Myocyte (in vitro differentiated cells): ENCODE measurements at places on chromosomes 5 and 9. TPM values are rescaled to one million over a fixed set of nuclear protein-coding genes. Genes with fewer than 3 reads are reported as not detected.

- no peak for DNase-seq
These were observed 7.8 kb downstream of the NINJ1 start for GRCh38 chr9:93126151-93126781.

Gene BRINP1
- total RNA-seq: 0.47 and 1.4 TPM in 2 replicates

GRCh38 chr5:54634089-54634488, 116.5 kb downstream of the SNX18 start:
- DNase-seq: no peak

DNA sequence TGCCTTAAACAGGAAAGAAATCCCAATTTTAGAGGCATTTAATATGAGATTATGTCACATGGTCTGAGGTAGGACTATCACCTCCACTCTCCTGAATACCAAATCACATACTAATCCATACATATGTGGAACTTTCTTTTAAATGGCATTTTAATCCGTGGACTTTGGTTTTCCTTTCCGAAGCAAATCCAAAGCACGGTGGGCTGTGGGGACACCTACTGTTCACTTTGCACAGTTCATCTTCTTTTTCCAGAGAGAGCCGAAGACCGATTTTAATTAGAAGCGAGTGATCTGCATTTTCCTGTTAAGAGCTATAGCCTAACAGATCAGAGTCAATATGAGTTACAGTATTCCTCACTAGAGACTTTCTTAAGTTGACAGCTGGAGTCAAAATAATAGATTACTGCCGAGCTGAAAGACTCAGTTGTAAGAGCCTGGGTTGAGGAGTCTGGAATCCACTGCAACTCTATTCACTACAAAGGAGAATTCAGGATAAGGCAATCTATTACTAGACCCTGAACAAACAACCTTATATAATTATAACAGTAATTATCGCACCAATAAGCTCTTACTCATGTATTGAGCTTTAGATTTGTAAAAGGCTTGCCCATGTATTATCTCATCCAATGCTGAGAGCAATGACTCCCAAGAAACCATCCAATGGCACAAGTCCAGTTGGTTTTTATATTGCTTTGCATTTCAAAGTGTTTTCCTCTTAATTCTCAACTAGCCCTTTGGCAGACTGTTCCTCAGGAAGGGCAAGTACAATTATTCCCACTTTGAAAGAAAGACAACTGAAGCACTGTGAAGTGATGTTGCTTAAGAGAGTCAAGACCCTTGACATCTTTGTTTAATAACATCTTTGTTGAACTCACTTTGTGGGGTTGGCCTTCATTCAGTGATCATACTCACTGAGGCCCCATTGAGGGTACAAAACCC, 144.7 kb downstream of the TRPM6 start:
- peak; percentile 35 for DNase-seq

- DNase-seq: peak; percentile 77
These were observed 216.3 kb downstream of the GADD45G start for GRCh38 chr9:89821081-89821480.

DNA sequence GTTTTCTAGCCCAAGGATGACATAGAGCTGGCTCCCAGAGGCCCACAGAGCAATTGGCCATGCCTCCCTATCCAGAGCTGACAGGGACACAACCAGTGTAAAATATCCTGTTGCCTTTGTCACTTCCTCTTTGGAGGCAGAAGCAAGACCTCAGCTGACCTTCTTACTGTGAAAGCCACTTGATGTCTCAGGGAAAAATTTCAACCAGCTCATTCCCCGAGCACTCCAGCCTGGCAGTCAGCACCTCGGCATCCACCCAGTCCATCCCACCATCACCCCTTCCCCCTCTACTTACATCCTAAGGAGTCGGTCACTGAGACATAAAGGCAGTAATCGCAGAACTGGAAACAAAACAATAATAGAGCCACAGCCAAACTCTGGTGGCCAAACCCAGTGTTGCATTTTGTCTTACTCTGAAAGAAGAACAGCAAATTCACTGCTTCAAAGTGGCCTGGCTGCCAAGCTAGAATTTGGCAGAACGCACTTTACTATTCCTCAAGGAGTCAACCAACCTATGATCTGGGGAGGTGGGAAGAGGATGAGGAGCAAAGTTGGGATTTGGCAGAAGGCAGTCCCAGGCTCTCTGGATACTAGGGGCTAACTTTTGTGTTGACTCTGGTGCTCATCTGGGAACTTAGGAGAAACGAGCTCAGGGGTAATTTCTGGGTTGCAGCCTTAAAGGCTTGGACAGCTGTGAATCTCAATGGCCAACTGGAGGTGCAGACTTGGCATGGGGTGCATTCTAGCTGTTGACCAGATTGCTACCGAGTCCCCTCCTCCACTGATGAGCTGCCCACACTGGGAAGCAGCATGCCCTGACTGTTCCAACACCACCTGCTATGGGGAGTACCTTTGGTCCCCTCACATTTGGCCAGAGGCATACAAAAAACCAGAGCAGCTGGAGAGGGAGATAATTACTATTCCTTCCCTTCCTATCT, 13.6 kb downstream of the NIPAL4 start:
- DNase-seq: peak; percentile 72

GRCh38 chr5:98570661-98571191, 202.7 kb upstream of the RGMB start:
- DNase-seq: peak; percentile 87

DNA sequence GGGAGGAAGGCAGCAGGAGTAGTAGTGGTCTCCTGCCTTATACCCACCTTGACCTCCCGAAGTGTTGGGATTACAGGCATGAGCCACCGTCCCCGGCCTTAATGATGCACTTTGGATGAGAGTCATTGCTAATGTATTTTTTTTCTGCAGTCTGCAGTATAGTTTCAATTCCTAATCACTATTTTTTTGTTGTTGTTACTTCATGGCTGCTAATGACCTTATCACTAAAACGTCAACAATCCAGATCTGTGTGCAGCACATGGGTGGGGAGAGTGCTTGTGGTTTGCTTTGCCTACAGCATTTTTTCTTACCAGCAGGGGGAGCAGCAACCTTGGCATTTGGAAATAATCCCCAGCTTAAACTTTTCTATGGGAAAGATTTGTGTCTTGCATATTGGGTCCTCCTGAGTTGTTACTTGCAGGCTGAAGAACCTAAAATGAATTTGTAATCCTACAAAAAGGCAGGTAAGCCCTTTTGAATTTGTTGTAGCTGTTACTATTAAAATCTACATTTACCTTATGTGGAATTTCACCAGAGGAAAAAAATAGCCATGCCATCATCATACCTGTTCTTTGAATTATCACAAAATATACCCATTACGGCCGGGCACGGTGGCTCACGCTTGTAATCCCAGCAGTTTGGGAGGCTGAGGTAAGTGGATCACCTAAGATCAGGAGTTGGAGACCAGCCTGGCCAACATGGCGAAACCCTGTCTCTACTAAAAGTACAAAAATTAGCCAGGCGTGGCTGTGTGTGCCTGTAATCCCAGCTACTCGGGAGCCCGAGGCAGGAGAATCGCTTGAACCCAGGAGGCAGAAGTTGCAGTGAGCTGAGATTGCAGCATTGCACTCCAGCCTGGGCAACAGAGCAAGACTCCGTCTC, 6.3 kb upstream of the MED7 start:
- peak; percentile 81 for DNase-seq

DNA sequence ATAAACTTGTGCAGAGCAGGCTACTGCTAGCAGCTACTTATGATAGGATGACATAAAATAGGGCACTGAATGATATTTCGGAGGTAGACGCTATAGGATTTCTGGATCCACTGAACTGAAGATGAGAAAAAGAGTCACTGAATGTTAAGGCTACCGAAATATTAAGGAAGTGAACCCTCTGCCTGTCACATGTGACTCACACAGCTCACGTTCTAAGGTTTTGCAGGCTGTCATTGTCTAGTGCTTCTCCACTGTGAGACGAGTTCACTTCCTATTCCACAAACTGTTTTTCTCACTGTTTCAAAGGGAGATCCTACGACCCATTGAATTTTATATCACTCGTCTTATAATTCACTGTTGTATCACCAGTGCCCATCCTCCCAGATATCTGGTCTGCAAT, 100.8 kb downstream of the CTNND2 start:
- no peak for DNase-seq

DNA sequence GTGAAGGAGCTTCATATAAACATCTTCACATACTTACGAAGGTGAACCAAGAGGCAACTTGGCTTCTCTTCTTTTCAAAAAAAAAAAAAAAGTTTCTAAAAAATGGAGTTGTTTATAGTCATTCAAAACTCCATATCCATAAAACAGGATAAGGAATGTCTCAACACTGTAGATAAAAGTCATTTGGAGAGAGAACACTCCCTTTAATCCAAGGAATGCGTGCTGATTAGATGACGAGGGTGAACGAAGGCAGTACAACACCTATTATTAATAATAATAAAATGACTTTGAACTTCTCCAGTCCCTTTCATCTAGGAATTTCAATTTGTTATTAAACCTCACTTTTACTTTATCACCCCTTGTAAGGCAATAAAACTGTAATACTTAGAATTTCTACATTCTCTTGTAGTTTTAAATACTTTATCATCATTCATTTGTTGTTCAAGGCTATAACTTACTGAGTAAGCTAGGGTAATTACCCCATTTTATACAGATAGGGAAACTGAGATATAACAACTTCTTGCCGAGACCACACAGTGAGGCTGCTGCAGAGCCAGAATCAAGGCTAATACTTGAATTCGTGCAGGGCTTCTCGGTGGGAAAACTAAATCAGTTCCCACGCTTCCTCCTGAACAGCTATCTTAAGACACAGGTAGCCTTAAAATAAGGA, 377.1 kb downstream of the EFNA5 start:
- DNase-seq: no peak

- no peak for DNase-seq
These were observed 6.2 kb downstream of the POLR1E start for GRCh38 chr9:37491939-37492338.

DNA sequence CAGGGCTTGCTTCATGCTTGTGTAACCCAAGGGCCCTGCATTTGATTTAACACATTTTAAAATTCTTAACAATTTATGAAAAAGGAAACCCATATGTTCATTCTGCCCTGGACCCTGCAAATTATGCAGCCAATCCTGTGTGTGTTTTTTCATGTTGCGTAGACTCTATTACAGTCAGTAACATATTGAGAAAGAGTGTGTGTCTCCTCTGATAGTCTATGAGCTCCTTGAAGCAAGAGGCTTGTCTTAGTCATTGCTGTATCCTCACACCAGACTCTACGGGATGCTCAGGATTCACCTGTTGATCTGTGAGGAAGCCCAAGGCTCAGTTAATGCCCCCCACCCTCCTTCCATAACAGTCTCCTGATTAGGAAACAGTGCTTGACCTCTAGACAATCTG, 177.3 kb upstream of the DMAC1 start:
- DNase-seq: no peak

DNA sequence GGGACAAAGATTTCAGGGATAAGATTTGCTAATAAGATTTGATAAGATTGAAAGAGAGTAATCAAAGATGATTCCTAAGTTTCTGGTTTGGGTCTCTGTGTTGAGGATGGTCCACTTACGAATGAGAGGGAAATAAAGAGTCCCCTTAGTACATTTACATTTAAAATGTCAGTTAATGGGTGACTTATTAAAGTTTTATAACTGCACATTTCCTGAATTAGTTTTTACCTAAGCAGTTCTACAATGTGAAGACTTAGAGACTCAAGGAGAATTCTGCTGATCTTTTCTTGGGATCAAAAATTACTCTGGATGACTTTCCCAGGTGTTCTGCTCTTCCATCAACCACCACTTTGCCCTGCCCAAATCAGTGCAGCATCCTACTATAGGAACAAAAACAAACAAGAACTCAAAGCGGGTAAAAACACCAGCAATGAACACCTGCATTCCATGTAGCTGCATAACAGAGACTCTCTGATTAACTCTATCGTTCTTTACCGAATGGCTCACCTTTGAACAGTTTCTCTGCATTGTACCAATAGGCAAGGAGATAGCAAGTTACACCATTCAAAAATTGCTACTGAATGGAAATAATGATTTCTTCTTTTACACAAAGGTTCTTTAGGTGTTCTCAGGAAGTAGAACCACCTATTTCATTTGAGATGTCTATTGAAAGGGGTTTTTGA, 65.3 kb downstream of the PRLR start:
- DNase-seq: no peak

Gene CCDC69
- total RNA-seq: 3.2 and 3.4 TPM in 2 replicates

- DNase-seq: no peak
These were observed 365.7 kb downstream of the OSTF1 start for GRCh38 chr9:75454043-75454442.

DNA sequence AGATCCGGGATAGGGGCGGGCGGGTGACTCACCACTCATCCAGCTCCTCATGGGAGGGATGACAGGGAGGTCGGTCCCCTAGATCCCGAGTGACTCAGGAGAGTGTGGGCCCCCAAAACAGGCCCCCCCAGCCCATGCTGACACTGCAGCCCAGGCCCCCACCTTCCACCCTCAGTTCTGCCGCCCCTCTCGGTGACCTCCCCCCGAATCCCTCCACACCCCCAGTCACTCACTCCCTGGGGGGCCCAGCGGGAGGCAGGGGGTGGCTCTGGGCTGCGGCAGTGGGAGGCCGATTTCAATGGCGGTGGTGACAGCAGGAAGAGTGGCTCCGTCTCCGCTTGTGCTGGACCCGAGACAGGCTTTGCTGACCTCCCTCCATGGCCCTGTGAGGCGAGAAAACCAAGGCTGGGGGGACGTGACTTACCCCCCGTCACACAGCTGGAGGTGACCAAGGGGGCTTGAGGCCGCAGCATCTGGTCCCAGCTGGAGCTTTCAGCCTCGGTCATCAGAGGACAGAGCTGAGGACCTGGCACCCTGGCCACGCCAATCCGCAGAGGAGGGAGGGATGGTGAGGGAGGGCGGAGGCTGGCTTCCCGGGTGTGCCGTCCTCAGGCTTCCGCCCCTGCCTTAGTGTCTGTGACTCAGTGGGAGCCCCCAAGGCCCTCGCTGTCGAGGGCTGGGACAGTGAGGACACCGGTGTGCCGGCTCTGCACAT, 9.0 kb downstream of the GPSM1 start:
- DNase-seq: no peak

DNA sequence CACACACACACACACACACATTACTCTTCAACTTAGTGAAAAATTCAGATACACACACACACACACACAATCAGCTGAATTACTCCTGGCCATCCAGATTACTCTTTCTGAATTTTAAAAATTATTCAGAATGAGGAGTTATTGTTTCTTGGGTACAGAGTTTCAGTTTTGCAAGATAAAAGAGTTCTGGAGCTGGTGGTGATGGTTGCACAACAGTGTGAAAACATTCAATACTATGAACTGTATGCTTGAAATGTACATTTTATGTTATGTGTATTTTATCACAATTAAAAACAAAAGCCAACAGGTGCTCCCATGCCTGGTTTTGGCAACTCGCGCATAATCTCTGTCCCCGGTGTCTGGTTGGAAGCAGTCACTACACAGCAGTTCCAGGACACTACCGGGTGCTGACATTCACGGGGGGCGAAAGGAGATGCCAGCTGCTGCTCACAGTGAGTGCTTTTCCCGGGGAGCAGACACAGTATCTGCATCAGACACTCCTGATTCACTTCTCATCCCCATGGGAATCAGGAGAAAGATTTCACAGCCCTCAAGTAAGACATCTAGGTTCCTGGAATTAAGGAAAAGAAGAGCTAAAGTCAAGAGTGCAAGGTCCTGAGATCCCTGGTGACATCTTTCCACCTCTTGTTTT, 55.7 kb downstream of the LHFPL2 start:
- DNase-seq: no peak
